ENCODE measurements at places on chromosomes 6 and 20.

DNA sequence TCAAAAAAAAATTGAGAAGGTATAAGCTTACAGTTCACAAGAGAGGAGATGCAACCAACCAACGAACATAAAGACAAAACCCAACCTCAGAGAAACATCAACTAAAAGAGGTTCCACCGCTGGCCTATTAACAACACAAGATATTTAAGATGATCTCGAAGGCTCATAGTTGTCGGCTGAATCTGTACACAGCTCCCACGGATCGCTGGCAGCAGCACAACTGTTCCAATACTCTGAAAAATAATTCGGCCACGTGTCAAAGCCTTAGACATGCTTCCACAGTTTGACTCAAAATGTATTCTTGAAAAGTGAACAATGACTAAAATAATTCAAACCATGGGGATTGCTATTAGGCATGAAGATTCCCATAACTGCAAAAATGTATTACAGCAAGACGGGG, 13.7 kb downstream of the EXOC2 start:
- DNase-seq, result no peak

GRCh38 chr6:30721198-30722024, 1.3 kb downstream of the TUBB start:
- DNase-seq, result peak; percentile 85

DNA sequence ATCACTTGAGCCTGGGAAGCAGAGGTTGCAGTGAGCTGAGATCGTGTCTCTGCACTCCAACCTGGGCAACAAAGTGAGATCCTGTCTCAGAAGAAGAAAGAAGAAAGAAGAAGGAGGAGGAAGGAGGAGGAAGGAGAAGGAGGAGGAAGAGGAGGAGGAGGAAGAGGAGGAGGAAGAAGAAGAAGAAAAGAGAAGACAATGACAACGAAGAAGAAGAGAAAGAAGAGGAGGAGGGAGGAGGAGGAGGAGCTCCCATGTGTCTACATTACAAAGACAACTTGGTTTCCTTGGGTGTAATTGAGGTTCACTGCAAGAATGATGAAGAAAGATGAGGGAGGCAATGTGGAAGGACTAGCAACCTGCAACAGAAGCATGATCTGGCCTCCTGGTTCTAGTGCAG, 21.3 kb upstream of the CEP85L start:
- no peak for DNase-seq

- DNase-seq, result no peak
Measured at GRCh38 chr6:100171533-100172321, 177.7 kb upstream of the MCHR2 start.

DNA sequence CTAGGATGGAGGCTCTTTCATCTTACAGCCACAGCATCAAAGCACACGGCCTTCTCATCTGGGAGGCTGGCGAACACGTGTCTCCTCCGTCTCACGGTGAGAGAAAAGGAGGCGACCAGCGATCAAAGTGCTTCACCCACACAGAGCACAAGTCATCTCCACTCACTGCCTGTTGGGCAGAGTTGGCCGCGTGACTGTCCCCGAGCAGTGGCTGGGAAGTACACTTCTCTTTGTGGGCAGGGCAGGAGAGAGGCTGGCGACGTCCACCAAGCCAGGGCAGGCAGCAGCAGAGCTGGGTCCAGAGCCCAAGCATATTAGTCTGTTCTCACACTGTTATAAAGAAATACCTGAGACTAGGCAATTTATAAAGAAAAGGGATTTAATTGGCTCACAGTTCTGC, 64.1 kb upstream of the FOXC1 start:
- DNase-seq, result no peak

- no peak for DNase-seq
Measured at GRCh38 chr6:129133770-129134192, 250.8 kb downstream of the LAMA2 start.

DNA sequence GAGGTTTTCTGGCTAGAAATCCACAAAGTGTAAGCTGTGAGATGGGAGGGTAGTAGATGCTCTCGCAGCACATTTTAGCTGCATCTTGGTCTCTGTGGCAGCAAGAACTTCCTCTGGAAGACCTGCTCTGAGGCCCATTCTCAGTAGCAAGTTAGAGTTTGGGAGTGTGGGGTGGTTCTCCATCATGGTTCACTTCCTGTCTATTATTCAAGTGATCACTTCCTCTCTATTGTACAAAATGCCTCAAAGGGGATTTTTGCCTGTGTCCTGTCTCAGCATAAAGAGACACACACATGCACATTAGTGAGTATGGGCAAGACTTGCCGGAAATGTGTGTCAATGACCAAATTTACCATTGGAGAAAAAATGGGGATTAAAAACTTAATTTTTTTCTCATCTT, 42.5 kb downstream of the LYRM2 start:
- no peak for DNase-seq

DNA sequence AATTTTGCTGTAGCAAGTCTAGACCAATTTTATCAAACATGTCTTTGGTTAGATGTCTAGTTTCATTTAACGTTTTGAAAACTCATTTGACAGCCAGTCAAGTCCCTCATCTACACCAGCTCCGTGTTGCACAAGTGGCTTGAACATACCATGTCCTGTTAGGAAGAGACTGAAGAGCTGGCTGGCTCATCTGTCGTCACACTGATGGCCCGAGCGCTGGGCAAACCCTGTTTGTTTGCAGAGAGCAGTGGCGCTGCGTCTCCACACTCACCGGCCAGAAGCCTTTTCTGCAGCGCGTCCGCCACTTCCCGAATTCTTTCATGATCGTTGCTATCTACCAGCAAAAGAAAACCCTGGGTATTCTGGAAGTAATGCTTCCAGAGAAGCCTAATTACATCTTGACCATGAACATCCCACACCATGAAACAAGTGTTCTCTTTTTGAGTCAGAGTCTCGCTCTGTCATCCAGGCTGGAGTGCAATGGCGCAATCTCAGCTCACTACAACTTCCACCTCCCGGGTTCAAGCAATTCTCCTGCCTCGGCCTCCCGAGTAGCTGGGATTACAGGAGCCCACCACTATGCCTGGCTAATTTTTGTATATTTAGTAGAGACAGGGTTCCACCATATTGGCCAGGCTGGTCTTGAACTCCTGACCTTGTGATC, 10.7 kb upstream of the TCFL5 start:
- no peak for DNase-seq

- peak; percentile 15 for DNase-seq
Measured at GRCh38 chr20:2751347-2751877, 49.0 kb downstream of the CPXM1 start.

GRCh38 chr6:92479831-92480230, 939.5 kb downstream of the EPHA7 start:
- no peak for DNase-seq

DNA sequence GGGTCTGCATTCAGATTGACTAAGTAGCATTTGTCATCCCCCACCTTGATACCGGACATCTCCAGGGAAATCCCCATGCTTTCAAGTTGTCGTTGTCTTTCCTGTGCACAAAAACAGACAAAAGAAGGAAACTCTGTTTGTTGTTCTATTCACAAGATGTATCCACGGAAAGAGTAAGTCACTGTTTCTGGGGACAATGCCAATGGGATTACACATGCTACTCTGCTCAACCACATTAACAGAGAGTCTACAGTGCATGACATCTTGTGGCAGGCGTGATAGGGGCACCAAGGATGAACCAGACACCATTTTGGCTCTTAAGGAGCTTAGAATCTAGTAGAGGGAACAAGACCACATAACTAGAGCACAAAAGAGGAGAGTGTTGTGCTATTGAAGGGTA, 124.4 kb upstream of the NUP153 start:
- no peak for DNase-seq

DNA sequence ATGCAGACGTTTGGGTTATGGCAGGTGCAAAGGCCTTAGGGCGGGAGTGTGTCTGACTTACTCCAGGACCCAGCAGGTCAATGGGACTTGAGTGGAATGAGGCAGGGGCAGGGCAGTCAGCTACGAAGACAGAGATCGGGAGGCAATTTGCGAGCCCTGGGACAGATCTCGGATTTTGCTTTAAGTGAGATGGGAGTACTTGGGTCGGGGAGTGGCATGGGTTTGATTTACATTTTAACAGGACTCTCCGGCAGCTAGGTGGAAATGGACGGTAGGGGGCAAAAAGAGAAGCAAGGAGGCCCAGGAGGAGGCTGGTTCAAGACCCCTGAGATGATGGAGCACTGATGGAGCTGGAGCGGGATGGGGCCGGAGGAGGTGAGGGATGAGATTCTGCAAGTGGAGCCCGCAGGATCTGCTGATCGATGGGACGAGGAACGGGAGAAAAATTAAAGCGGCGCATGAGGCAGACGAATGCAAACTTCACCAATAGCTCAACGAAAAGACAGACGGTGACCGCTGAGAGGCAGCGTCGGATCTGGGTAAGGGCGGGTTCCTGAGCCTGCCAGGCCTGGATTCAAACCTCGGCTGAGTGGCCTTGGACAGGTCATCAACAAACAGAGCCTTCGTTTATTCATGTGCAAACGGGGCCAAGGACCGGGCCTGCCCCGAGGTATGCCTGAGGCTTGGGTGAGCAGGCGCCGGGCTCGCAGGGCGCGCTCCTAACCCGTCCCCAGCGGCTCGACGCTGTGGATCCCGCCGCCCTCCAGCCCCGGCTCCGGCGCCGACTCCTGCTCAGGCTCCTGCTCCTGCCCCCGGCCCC, 756 bp upstream of the RBCK1 start:
- peak; percentile 74 for DNase-seq

GRCh38 chr6:159056899-159057298, 12.1 kb upstream of the TAGAP start:
- DNase-seq, result no peak

- no peak for DNase-seq
Measured at GRCh38 chr6:115393821-115394220, 666.9 kb downstream of the FRK start.

DNA sequence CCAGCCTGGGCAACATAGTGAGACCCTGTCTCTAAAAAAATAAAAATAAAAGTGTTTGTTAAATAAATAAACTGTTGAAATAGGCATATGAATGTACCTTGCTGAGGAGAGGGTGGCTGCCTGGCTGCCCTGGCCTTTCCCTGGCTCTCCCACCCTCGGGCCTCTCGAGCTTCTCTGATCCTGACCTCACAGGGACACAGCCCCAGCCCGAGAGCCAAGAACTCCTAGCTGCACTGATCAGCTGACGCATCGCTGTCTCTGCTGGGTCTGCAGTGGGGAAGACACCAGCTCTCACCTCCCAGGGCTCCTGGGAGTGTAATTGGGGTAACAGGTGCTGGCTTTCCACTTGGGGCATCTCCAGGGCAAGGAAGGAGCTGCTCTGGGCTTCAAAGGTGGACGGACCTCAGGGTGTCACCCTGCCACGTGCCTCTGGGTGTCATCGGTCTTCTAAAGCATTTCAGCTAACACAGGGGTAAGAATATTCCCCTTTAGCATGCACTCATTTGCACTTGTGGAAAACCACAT, 6.9 kb downstream of the TCF15 start:
- DNase-seq, result no peak

DNA sequence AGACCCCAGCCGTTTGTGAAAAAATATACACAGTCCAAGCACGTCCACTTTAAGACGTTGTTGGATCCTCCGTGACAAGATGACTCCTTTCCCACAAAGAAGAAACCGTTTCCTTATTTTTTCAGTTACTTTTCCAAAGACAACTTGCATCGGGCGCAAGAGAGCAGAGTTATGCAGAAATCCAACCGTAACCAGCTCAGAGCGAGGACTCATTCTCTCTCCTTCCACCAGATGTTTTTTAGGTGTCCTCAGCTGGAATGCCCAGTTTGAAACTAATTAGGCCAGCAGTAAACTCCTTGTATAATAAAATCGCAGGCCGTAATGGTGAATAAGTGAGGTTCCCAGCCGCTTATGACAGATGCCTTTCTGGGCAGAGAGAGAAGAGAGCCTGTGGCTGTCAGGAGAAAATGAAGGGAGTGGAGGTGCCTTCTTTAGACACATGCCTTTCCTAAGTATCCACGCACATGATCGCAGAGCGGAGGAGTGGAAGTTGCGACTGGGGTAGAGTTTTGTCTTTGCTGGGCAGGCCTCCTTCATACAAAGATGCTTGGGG, 2.8 kb downstream of the EYA2 start:
- no peak for DNase-seq

DNA sequence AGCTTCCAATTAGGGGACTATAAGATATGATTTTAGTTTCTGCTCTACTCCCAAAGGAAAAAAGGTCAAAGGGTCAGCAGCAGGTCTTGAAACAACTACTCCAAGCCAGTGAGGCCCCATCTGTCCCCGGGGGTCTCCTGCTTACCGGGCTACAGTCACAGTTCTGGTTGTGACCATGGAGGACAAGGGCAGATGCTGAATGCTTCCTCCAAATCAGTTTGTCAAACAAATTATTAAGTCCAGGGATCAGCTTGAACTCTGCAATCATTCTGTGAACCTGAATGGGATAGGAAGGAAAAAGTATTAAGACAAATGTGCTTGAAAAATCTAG, 60.2 kb downstream of the MYH7B start:
- no peak for DNase-seq

DNA sequence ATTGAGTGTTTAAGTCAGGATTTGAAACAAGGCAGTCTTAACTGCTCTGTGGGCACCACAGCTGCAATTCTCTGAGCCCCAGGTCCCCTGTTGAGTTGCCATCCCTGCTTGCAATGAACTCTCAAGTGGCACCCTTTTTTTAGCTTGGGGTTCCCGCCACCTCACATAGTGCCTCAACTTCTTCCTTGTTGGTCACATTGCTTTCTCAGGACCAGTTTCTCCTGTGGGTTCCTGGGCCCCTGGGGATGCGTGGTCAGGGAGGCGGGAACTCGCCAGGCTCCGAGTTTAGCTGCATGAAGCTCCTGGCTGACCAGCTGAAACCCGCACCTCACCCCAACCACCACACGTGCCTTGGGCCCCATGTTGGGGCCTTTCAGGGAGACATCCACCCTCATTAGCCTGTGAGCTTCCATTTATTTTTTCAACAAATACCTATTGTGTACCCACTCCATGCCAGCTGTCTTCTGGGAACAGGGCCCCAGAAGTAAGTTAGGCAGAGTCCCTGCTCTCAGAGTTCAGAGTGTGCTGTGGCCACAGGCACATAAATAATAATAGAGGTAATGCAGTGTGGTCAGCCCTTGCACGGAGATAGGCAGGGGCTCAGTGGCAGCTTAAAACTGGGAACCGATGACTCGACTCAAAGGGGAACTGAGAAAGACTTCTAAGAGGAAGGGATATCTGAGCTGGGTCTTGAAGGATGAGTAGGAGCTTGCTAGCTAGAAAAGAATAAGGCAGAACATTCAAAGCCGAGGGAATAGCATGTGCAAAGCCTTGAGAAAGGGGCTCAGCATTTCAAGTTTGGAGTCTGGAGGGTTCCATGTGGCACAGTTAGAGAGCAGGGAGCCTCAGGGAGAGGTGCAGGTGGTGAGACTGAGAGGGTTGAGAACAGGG, 33.9 kb upstream of the FAM83D start:
- DNase-seq, result no peak

GRCh38 chr6:39416728-39417127, 94.2 kb upstream of the KCNK16 start:
- no peak for DNase-seq

GRCh38 chr6:10837009-10837621, 1.2 kb downstream of the MAK start:
- DNase-seq, result peak; percentile 32

DNA sequence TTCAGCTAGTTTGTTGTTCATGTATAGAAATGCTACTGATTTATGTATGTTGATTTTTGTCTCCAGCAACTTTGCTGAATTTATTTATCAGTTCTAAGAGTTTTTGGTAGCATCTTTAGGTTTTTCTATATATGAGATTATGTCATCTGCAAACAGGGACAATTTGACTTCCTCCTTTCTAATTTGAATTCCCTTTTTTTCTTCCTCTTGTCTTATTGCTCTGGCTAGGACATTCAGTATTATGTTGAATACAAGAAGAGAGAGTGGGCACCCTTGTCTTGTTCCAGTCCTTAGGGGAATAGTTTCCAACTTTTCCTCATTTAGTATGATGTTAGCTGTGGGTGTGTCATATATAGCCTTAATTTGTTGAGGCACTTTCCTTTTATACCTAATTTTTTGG, 58.2 kb downstream of the CDH26 start:
- DNase-seq, result no peak

- peak; percentile 64 for DNase-seq
Measured at GRCh38 chr20:13111249-13111911, 102.6 kb downstream of the SPTLC3 start.
